ENCODE measurements at places on chromosomes 5 and 9.

GRCh38 chr9:15475923-15476536 is 34.7 kb downstream of the PSIP1 start:
- no peak for DNase-seq

DNA sequence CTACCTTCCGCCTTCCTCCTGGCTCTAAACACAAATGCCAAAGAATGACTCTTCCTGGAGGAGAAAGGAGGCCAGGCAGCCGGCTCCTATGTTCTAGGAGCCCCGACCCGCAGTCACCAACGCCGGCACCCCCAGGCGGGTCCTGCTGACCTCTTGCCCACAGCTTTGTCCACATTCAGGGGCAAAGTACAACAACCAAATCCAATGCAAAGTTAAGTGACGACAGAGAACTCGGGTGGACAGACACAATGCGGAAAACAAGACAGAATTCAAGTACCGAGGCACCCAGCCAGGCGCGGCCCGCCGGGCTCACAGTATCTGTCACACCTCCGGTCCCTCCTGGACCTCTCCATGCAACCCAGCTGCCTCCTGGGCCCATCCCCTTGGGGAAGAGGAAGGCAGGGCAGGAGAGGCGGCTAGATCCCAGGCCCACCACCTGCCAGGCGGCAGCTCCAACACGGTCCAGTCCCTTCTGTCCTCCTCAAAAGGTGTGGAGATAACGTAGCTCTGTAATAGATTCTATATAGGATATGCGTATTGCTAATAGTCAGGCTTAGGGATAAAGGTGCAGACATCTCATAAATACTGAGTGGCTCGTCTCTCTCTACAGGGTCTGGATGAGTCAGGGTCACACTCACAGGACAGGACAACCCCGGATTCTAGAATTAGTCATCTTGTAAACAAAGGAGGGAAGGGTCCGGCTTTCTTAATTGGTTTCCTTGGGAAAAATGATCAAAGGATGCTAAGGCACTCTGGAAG is 46.9 kb upstream of the UBAC1 start:
- no peak for DNase-seq

DNA sequence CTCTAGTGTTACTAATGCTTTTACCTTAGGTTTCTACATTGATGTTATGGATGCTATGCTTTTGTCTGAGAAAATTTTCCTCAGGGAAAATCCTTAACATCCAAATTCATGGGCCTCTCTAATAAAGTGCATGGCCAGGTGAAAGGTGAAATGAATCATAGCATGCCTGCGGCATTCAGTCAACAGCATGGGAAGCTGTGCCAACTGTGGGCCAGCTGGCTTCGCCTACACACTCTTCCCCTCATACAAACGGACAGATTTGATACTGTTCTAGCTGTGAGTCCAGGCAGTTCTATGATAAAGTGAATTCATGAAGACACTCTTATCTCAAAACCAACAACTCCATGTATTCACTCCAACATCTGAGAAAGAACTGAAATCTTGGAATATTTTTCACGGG is 374.1 kb downstream of the PLK2 start:
- DNase-seq = no peak

DNA sequence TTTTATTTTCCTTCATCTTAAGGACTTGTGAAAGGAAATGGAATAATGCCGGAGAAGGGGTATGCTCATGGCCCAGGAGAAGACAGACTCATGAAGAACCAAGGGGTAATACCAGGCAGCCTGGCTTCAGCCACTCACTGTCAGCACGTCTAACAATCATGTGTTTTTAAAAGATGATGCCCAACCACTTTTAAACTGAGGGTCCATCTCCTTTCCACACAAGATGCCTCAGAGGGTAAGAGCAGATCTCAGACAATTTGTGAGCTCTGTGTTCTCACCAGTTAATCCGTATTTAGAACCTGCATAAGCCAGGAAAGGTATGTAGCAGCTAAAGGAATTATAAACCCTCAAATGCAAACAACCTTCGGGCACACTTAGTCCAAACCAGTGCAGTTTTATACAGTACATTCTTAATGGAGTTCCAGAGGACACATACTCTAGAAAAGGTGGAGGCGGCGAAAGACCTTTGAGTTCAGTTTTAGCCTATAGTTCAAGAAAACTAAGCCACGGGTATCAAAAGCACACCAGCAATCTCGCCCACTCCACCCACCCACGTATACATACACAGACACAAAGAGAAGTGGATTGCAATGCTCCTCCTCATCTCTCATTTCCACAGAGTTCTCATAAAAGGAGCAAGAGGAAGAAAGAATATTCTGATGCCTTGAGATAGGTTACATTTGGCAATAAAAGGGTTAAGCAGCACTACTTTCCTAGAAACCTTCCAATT is 2.6 kb downstream of the DIAPH1 start:
- no peak for DNase-seq

GRCh38 chr5:156515803-156516360 is 188.9 kb downstream of the SGCD start:
- DNase-seq = no peak

- DNase-seq = no peak
These were observed 88.2 kb upstream of the HRH2 start for GRCh38 chr5:175569701-175570100.

DNA sequence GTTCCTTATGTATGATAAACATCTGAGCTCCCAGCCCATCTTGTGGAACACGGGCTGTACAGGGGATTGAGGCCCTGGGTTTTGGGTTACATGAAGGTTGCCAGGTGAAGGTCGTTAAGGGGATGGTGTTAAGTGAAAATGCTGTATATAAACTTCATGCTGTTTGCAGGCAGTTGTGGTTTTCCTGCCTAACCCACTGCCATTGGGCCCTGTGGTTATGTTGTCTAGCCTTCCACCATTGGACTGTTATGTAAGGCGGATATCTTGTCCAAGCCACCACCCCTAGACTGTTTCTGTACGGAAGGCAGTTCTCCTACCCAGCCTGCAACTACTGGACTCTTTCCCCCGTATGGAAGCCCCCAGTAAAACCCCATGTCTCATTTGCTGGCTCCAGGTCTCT is 246.1 kb downstream of the KIF4B start:
- DNase-seq = no peak

- no peak for DNase-seq
These were observed 481.7 kb downstream of the TLE1 start for GRCh38 chr9:81207651-81208050.

- no peak for DNase-seq
These were observed 16.1 kb upstream of the FKTN start for GRCh38 chr9:105541838-105542237.

- DNase-seq = peak; percentile 40
These were observed at the start of the genes GBA2 and RGP1 for GRCh38 chr9:35748858-35749514. GBA2 (minus strand) TSS chr9:35749228; CDS start chr9:35748704, 524 bp downstream. RGP1 (plus strand) TSS chr9:35749287; CDS start chr9:35749756, 469 bp downstream.

- DNase-seq = no peak
These were observed 30.3 kb upstream of the HMGCR start for GRCh38 chr5:75306746-75307145.

- no peak for DNase-seq
These were observed 2.3 kb upstream of the AK3 start for GRCh38 chr9:4743131-4743875.

GRCh38 chr5:160641405-160641804 is 210.6 kb downstream of the ATP10B start:
- no peak for DNase-seq

GRCh38 chr9:31188496-31188895 is 1195.9 kb upstream of the ACO1 start:
- DNase-seq = no peak

DNA sequence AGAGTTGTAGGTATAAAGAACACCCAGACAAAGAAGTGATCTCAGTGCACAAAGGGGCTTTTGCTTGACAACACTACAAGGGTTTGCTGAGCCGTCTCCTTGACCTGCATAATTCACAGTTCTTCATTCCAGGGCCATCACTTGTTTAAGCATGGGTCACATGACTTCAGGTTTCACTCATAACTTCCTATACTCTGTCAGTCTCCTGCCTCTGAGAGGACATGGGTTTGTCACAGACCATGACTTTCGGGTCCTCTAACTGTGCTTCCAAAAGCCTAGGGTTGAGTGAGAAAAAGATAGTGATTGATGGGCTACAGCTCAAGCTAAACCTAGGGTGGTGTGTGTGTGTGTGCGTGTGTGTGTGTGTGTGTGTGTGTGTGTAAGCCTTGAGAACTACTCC is 166.4 kb downstream of the CDH6 start:
- DNase-seq = no peak

DNA sequence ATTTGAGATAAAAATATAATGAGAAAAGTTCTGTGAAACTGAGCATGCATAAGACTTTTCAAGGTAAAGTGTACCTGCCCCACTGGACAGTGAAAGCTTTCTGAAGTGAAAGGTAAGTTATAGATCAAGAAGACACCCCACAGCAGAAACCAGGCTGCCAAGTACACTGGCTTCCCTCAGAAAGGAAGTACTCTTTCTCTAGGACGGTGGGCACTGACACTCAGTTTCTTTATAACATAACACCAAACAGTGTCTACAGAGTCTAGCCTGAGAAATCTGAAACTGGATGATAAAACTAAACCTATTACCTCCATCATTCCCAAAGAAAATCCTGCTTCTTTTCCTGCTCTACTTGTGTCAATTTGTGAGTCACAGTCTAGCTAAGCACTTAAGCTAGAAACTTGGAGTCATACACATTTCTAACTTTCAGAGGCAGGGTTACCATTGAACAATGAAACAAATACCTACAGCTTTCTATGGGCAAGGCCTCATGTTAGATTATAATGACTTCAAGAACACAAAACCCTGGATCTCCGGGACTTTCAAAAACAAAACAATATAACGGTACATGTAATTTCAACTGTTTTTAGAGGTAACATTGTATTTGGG is 136.7 kb downstream of the CPLANE1 start:
- DNase-seq = no peak

DNA sequence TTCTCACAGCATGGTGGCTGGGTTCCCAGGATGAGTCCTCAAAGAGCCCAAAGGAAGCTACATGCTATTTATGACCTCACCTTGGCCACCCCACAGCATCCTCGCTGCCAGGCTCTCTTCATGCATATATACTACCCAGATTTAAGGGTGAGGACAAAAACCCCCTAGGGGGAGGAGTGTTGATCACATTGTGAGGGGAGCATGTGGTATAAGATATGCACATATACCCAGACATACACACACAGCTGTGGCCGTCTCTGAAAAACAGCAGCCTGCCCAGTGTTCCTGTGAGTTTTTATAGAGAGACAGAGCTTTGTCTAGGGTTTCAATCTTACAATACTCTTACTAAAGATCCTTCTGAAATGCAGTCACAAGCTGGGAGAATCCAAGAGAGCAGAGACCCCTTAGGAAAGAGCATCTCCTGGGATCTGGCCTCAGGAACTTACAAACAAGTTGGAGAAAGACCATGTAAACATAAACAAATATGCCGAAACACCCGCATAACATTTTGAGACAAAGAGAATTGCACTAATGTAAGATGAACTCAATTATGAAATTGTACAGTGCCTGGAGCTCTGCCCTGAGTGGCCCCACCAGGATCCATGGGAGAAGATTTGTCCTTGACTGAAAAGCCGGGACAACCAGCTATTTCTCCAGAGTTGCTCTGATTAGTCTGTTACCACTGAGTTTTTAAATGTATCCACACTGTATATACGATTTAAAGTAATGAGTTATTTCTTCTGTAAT is 146.4 kb downstream of the GADD45G start:
- no peak for DNase-seq

- no peak for DNase-seq
These were observed 19.9 kb upstream of the SVEP1 start for GRCh38 chr9:110599468-110599867.

- no peak for DNase-seq
These were observed 28.8 kb downstream of the NSD1 start for GRCh38 chr5:177162379-177162778.

DNA sequence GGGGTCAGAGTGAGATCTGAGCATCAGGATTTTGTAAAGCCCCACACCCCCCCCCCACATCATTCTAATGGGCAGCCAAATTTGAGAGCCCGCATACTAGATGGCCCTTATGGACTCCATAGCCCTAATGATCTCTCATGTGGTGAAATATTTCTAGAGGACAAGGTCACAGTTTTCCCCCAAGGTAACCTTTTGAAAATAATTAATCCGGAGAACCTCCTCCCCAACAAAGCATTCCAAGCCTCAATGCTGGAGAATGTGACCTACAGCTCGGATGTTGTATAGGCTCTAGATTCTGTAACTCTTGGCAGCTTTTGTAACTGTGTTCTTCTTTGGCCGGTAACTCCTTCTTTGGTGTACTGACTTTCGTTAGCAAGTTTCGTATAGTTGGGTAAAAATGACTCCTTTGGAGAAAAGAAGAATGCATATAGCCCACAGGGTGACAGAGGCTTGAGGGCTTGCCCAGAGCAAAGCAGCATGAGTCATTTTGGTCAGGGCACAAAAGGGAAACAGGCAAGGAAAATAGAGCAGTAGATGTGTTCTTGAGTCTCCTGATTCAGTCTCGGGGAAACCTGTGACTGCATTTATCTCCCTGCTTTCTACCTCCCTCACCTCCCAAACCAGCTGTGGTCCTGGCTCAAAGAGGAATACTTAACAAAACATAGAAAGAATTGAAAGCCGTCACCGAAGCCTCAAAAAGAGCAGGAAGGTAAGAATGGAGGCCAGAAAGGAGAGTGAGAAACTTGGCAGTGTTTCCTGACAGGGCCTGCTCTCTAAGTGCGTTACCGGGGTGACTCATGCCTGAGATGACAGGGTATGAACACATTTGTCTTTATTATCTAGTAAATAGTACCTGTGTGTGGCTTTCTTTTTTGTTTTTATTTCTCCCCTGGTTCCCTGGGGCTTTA is 6.6 kb upstream of the XPA start:
- no peak for DNase-seq

- no peak for DNase-seq
These were observed 33.8 kb downstream of the FANCC start for GRCh38 chr9:95283673-95284072.

- no peak for DNase-seq
These were observed 674.0 kb downstream of the DMRTA1 start for GRCh38 chr9:23120630-23121029.

DNA sequence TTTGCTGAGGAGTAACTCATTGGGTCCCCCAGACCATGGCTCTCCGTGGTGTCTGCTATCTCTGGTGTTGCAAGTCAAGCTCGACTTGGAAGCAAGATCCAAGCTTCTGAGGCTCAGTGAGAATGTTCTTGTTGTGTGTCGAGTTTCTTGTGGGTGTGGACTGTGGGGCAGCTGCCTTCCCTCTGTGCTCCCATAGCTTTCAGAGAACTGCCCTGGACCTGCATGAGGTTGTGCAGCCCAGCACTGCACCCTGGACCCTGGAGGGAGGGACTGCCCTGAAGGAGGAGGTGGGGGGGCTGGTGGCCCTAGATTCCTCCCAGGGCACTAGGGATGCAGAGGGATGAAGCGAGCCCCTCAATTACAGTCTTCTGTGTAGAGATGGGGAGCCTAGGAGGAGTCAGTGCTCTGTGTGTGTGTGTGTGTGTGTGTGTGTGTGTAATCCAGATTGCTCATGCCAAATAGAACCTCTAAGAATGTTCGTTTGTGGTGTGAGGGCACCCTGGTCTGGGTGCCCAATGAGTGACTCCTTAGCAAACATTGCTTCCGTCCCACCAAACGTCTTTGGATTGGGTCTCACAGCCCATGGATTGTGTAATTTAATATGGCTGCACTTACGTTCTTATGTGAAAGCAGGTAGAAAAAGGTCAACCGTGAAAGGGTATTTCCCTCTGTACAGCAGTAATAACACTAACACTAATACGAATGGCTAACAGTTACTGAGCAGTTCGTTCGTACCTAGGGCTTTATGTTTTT is 143.3 kb upstream of the LMX1B start:
- DNase-seq = no peak

GRCh38 chr5:96601715-96602244 is 60.4 kb upstream of the CAST start:
- DNase-seq = no peak

GRCh38 chr5:34923694-34924461 is 5.5 kb upstream of the DNAJC21 start:
- DNase-seq = no peak
